ENCODE measurements at places on chromosomes 11 and 22. TPM values are rescaled to one million over a fixed set of nuclear protein-coding genes. Genes with fewer than 3 reads are reported as not detected.
A peak's percentile ranks its signal among the peaks of the same experiment; 100 is the strongest.

The PACS1 gene
- polyA plus RNA-seq, result 121 TPM

GRCh38 chr22:37228106-37229011, 15.7 kb downstream of the RAC2 start:
- H3K4me1 ChIP-seq, result peaks cover 86% of the 10 kb centered on the region
- DNase-seq, result peak; percentile 46
- no peaks in the 10 kb centered on the region for H3K27me3 ChIP-seq
- no peaks in the 10 kb centered on the region for H3K36me3 ChIP-seq

The LINC01488 gene
- polyA plus RNA-seq, result not detected

DNA sequence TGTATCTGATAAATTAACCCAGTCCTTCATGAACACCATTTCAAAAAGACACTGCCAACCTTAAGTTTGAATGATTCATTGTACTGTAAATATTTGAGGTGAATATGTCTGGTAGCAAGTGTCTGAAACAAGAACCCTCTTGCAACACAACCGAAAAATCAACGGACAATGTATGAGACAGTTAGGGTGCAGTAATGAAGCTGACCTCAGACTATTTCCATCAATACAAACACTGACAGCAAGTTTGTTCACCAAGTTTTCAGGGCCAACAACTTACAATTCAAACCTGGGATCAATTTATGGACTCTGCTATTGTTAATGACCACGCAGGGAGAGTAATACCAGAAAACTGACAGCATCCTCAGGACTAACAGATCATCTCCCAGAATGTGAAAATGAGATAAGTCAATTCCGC, 126.3 kb downstream of the CADM1 start:
- no peaks in the 10 kb centered on the region for H3K4me1 ChIP-seq
- H3K4me3 ChIP-seq, result no peak overlapping the region
- H3K36me3 ChIP-seq, result no peaks in the 10 kb centered on the region
- no peak for DNase-seq
- no peak overlapping the region for H3K27ac ChIP-seq

DNA sequence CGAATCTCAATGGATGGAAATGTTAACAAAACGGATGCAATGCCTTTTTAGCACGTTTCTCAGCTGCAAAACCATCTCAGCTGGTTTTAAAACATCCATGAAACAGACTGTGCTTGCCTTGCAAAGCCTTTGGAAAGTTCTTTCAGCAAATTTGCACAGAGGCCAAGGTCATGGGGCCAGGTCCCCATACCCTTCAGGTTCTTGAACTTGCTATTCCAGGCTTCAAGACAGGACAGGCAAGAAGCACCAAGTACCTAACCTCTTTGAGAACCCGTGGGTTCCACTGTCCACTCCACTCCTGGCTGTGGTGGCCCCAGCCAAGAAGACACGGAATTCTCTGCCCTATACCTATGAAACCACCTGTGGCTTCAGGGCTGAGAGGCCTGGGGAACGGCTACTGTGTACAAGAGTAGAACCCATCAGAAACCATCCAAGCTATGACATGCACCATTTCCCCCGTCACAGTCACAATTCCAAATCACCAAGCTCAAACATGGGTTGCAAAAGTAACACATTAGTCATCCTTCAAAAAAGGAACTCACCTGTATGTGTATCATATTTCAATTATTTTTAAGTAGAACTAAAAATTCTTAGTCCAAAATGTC, 17.0 kb downstream of the TNKS1BP1 start:
- no peak overlapping the region for H3K27ac ChIP-seq
- no peak overlapping the region for H3K4me3 ChIP-seq
- no peak for DNase-seq
- no peaks in the 10 kb centered on the region for H3K27me3 ChIP-seq
